Stimulated activated naive CD4-positive, alpha-beta T cell treated with Interleukin-2 at 50 U/mL for 16 hours (primary cell): ENCODE measurements at places on chromosomes 7 and 10.

DNA sequence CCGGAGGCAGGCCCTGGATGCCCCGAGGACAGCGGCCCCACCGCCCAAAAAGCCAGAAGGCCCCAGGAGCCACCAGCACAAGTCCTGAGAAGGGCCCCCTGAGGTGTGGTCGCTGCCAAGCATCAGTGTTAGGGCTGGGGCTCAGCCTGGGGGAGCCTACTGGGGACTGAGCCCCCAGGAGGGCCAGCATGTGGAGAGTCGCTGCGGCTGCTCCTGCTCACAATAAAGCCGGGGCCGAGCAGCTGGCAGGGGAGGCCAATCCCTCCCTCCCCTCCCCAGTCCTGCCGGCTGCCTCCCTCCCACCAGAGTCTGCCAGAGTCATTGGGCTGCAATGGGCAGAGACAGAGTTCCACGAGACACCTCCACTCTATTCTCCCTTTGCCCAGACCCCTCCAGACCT, 3.1 kb upstream of the ASIC3 start:
- DNase-seq, result no peak

GRCh38 chr10:14860791-14861190, 17.9 kb upstream of the SUV39H2 start:
- DNase-seq, result no peak

- DNase-seq, result no peak
Observed at GRCh38 chr10:43075612-43076003, 1.3 kb upstream of the RET start.

- DNase-seq, result no peak
Observed at GRCh38 chr7:44685723-44686122, 62.9 kb upstream of the ZMIZ2 start.

DNA sequence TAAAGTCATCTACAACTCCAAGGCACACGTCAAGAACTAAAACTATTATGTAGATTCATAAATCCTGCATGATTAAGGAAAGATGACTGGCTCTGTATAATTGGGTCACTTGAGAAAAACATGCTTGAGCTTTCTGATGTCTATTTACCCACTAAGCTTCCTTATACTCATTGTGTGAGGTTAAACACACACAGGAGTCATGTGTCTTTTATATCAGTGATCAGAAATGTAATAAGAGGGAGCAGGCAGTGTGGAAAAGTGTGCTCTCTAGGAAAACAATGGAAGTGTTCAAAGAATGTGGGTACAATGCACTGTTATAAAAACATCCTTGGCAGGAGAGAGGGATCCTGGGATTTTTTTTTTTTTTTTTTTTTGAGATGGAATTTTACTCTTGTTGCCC, 108.6 kb upstream of the ARID5B start:
- DNase-seq, result no peak

- DNase-seq, result no peak
Observed at GRCh38 chr7:78173666-78174065, 375.1 kb downstream of the PHTF2 start.

DNA sequence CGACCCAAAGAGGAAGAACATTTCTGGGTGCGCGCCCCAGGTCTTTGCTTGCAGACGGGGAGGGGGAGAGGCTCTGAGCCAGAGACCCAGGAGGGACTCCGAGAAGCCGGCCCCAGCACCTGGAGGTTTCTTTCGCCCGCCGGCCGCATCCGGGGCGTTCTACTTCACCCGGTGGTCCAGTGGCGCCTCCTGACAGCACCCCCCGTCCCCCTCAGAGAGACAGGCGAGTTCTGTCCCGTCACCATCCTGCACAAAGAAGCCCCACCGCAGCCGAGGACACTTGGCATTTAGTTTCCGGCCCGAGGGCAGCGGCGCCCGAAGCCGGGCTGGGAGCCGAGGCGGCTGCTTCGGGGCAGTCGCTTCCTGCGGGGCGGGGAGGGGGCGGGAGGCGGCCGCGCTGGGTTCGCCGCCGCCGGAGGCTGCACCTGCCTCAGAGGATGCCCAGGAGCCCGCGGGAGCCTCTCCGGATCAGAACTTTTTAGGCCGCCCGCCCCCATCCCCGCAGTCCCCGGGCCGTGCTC, at the start of gene TMEM178B:
Gene TMEM178B (plus strand): TSS at position 424 of the 521 bp plus-strand sequence.
- no peak for DNase-seq
